ENCODE measurements at places on chromosomes 12 and 14. TPM values are rescaled to one million over a fixed set of nuclear protein-coding genes. Genes with fewer than 3 reads are reported as not detected.

Gene NANOG
- not detected for total RNA-seq

Gene DPF3
- total RNA-seq, result 4.5 TPM

GRCh38 chr14:65299826-65300225 is 112.7 kb upstream of the FUT8 start:
- peaks cover 2% of the 10 kb centered on the region for H3K27me3 ChIP-seq
- DNase-seq, result no peak
- no peaks in the 10 kb centered on the region for H3K36me3 ChIP-seq
- peaks cover 16% of the 10 kb centered on the region for H3K4me1 ChIP-seq
- H3K27ac ChIP-seq, result no peak overlapping the region
- no peak overlapping the region for H3K4me3 ChIP-seq

DNA sequence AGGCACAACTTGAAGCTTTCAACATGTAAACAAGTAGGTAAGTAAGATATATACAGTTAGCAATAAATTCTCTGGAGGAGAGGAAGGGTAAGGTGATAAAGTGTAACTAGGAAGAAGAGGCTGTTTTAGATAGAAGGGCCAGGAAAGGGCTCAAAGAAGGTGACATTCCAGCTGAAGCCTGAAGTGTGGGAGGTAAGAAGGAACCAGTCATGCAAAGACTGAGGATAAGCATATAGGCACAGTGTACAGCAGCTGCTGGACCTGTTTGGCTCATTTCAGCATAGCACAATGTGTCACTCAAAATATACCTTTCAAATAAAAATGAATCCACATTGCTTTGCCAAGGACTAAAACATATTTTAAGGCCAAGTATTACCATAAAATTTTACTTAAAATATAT is 28.6 kb upstream of the ARL1 start:
- H3K4me1 ChIP-seq, result no peaks in the 10 kb centered on the region
- no peaks in the 10 kb centered on the region for H3K27me3 ChIP-seq
- H3K4me3 ChIP-seq, result no peak overlapping the region
- no peaks in the 10 kb centered on the region for H3K36me3 ChIP-seq
- H3K27ac ChIP-seq, result no peak overlapping the region

Gene SLC6A12
- 3.0 TPM for total RNA-seq

DNA sequence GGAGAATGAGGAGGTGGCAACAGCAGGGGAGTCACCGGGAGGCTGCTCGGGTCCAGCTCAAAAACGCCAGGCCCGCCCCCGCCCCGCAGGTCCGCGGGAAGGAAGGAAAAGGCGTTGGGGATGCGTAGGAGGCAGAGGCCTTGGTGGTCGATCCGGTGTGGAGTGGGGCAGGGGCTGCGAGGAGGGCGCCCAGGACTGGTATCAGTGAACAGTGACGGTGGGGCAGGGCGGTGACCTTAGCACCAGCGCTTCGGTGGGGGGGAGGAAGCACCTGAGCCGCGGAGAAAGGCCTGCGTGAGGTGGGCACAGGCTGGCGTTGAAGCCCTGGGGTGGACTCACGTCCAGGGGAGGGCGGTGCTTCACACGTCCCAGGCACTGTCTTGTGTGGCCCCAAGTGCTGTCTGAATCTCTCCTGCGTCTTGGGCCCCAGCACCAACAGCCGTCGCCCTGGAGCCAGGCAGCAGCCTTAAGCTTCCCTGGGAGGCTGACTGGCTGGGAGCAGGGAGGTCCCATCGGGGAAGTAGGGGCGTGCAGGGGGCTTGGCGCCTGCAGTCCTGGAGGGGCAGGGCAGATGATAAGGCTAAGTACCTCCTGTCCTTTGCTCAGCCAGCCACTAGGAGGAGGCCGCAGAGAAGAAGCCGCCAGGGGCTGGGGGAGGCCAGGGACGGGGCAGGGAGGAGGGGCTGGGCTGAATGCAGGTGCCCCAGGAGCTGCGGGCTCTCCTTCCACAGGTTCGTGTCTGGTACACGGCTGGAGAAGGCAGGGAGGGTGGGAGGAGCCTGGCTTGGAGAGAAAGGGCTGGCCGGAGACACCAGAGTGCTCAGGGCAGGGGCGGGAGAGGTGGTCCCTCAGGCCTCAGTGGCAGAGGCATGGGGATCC is 26.5 kb downstream of the ZBTB42 start:
- H3K4me1 ChIP-seq, result peaks cover 5% of the 10 kb centered on the region
- no peaks in the 10 kb centered on the region for H3K36me3 ChIP-seq
- peak overlapping the region; percentile 46 for H3K27ac ChIP-seq
- peaks cover 26% of the 10 kb centered on the region for H3K27me3 ChIP-seq
- no peak for DNase-seq

Gene SDR9C7
- total RNA-seq, result 0.26 TPM

- H3K4me1 ChIP-seq, result peaks cover 26% of the 10 kb centered on the region
- no peaks in the 10 kb centered on the region for H3K27me3 ChIP-seq
These were observed 231.5 kb downstream of the MED13L start for GRCh38 chr12:116046039-116046438.

DNA sequence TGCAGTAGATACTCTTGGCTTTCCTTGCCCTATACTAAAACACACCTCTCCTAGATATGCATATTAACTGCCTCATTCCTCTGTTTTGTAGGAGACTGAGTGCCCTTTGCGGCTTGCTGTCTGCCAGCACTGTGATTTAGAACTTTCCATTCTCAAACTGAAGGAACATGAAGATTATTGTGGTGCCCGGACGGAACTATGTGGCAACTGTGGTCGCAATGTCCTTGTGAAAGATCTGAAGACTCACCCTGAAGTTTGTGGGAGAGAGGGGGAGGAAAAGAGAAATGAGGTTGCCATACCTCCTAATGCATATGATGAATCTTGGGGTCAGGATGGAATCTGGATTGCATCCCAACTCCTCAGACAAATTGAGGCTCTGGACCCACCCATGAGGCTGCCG is 15.4 kb downstream of the TRAFD1 start:
- peak; percentile 20 for DNase-seq
- H3K27ac ChIP-seq, result no peak overlapping the region

Gene SCNN1A
- 29.2 TPM for total RNA-seq

Gene MYRFL
- 0.43 TPM for total RNA-seq

DNA sequence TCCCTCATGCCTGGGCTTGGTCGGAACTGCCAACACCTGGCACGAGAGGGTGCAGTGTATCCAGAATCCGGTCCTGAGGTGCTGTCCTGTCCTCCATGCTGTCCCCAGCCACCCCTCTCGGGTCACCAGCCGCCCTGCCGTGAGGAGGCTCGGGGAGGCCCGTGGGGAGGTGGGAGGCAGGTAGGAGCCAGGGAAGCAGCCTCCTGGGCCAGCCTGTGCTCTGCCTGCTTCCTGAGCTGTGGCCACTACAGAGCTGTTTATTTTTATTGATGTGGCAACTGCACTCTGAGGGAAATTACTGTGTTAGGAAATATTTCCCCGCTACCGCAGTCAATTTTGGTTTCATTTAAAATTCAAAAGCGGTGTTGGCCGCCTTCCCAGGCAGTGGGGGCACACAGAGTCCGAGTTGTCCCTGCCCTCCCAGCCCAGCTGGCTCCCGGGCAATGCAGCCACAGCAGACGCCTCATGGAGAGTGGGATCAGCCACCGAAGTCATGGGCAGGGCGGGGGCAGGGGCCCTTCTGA is 18.3 kb downstream of the NOC4L start:
- peaks cover 16% of the 10 kb centered on the region for H3K27me3 ChIP-seq
- H3K36me3 ChIP-seq, result no peaks in the 10 kb centered on the region
- H3K4me3 ChIP-seq, result no peak overlapping the region
- no peak overlapping the region for H3K27ac ChIP-seq
- no peak for DNase-seq

GRCh38 chr12:69570545-69571399 is 14.5 kb upstream of the CCT2 start:
- H3K27ac ChIP-seq, result no peak overlapping the region
- DNase-seq, result no peak
- H3K36me3 ChIP-seq, result peaks cover 29% of the 10 kb centered on the region
- peaks cover 9% of the 10 kb centered on the region for H3K4me1 ChIP-seq
- H3K27me3 ChIP-seq, result no peaks in the 10 kb centered on the region

Gene NYNRIN
- 129 TPM for total RNA-seq

Gene ISM2
- 0.46 TPM for total RNA-seq

DNA sequence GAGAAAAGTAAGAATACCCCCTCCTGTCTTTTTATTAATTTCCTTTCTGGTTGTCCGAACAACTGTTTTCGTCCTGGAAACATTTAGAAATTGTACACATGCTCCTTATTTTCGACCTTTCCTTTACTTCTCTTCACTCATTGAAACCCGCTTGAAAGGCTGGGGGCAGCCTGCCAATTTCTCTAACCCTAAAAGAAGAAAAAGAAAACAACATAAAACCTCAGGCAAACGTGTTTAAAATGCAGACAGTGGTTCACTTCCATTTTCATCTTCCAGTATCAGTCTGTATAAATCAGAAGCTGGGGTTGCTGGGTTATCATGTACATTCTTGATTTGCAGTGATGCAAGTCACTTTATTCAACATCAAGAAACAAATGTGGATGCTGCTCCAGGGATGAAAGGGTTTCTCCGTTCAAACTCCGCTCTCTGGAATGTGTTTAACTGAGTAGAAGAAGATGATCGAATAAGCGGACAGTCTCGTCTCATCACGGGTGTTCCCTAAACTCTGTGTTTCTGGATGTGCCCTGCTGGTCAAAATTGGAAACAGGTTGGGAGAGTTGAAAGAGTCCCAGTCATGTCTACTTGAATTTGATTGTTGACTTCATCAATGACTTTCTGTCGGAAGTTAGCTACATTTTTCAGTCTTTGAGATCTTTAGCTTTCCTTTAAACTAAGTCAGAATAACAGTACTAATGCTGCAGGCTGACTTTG is 1042.2 kb downstream of the BCL11B start:
- no peaks in the 10 kb centered on the region for H3K36me3 ChIP-seq
- peak overlapping the region; percentile 2 for H3K4me3 ChIP-seq
- no peak overlapping the region for H3K27ac ChIP-seq
- DNase-seq, result no peak

Gene ESPL1
- total RNA-seq, result 35.1 TPM

GRCh38 chr12:53034459-53034858 is 15.4 kb upstream of the TNS2 start:
- peaks cover 5% of the 10 kb centered on the region for H3K4me1 ChIP-seq
- H3K27ac ChIP-seq, result no peak overlapping the region
- DNase-seq, result no peak

DNA sequence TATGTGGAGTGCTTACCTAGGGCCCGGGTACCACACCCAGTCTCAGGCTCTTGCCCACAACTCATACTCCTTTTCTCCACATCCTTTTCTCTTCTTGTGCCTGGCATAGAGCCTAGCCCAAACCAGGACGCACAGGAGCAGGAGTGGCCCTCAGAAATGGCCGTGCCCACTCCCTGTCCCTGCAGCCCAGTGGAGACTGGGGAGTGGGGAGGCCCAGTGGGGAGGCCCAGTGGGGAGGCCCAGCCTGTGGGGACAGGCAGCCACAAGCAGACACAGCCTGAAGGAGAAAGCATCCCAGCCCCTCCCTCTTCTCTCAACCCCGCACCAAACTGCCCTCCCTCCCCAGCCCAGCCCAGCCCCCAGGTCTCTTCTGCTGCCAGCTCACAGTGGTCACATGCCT is 196.8 kb downstream of the KIF26A start:
- H3K36me3 ChIP-seq, result no peaks in the 10 kb centered on the region
- H3K4me3 ChIP-seq, result no peak overlapping the region
- no peak overlapping the region for H3K27ac ChIP-seq
- H3K4me1 ChIP-seq, result peaks cover 6% of the 10 kb centered on the region
- H3K27me3 ChIP-seq, result peaks cover 46% of the 10 kb centered on the region
- DNase-seq, result no peak

GRCh38 chr12:54566792-54567191 is 17.4 kb downstream of the PDE1B start:
- DNase-seq, result no peak
- H3K27ac ChIP-seq, result no peak overlapping the region
- peaks cover 51% of the 10 kb centered on the region for H3K4me1 ChIP-seq
- no peak overlapping the region for H3K4me3 ChIP-seq
- no peaks in the 10 kb centered on the region for H3K36me3 ChIP-seq

Gene CD27
- total RNA-seq, result not detected

Gene TOMM20L
- not detected for total RNA-seq

- H3K36me3 ChIP-seq, result no peaks in the 10 kb centered on the region
- peaks cover 20% of the 10 kb centered on the region for H3K4me1 ChIP-seq
- peak overlapping the region; percentile 56 for H3K4me3 ChIP-seq
These were observed 14.0 kb upstream of the RACGAP1 start for GRCh38 chr12:50039151-50039835.

- H3K36me3 ChIP-seq, result no peaks in the 10 kb centered on the region
- H3K27me3 ChIP-seq, result peaks cover 17% of the 10 kb centered on the region
- no peaks in the 10 kb centered on the region for H3K4me1 ChIP-seq
- no peak for DNase-seq
- H3K4me3 ChIP-seq, result peak overlapping the region; percentile 4
These were observed 80.2 kb downstream of the KCNA5 start for GRCh38 chr12:5123921-5124320.

DNA sequence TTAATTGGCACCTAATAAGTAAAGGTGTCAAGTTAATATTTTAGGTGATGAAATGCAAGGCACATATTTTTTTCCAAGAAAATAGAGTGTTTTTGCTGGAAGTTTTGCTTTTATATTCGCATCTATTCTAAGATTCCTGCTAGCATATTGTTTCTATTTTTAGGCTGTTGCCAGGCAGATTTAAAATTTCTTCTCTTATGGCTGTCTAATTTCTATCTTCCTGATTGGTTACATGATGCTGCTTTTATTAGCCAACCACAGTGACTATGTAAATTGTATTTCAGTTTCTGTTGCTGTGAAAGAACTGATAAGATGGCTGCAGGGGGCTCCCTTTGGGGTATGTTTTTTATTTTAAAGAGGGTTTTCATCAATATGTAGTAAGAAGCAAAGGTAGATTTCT is 42.7 kb downstream of the ATF7IP start:
- no peak for DNase-seq
- H3K4me3 ChIP-seq, result no peak overlapping the region
- H3K27me3 ChIP-seq, result no peaks in the 10 kb centered on the region
- peaks cover 9% of the 10 kb centered on the region for H3K4me1 ChIP-seq
- H3K36me3 ChIP-seq, result peaks cover 32% of the 10 kb centered on the region

GRCh38 chr12:110937104-110937641 is 16.8 kb upstream of the MYL2 start:
- peaks cover 8% of the 10 kb centered on the region for H3K4me1 ChIP-seq
- H3K27ac ChIP-seq, result peak overlapping the region; percentile 34
- DNase-seq, result peak; percentile 80
- no peaks in the 10 kb centered on the region for H3K36me3 ChIP-seq

Gene RTN1
- total RNA-seq, result 11.1 TPM

All from type B pancreatic cell (in vitro differentiated cells).